Suppressor macrophage (primary cell): ENCODE measurements at places on chromosomes 1 and 21.

GRCh38 chr21:27094184-27094948 lies 127.5 kb upstream of the ADAMTS5 start:
- DNase-seq: no peak

GRCh38 chr1:47727051-47727696 lies 270.0 kb downstream of the TRABD2B start:
- no peak for DNase-seq

GRCh38 chr1:150288822-150289221 lies 4.8 kb upstream of the MRPS21 start:
- no peak for DNase-seq

- peak; percentile 18 for DNase-seq
Measured at GRCh38 chr1:229254910-229255541, 15.9 kb upstream of the RAB4A start.

DNA sequence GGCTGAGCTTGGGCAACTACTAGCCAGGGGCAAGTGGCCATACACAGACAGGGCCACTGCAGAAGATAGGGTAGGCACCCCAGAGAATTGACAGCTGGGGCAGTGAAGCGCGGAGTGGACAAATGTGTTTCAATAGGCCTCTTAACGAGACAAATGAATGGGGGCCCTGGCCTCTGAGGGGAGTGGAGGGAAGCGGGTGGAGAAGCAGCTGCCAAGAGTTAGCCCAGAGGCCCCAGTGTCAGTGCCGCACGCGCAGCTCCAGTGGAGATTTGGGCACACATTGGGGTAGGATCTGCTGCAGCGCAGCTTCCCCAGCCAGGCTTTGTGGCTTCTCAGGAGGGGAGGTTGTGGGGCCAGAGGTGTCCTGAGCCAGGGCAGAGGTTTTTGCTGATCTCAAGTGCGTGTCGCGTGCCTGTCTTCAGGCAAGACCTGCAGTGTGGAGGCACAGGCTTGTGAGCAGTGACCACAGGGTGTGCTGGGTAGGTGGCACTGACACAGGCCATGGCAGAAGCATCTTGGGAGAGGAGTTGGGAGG lies 16.9 kb downstream of the PTPRF start:
- DNase-seq: no peak

DNA sequence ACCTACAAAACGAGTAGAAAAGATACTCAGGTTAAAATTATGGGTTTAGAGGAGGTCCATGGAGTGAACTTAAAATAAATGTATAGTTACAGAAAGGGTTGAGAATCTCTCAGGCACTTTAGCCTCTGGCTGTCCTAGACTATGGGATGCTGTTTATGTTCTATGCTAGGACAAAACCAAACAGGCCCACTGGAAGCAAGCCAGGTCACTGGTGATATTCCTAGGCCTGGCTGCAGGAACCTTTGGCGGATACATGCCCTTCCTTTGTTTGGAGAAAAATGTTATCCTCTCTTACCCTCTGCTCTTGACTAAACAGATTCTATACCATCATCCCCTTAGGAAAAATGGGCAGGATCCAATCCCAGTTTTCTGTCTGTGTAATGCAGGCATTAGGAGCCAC lies 90.7 kb upstream of the DUSP10 start:
- no peak for DNase-seq

GRCh38 chr1:92945748-92946270 lies 15.5 kb downstream of the DIPK1A start:
- no peak for DNase-seq

DNA sequence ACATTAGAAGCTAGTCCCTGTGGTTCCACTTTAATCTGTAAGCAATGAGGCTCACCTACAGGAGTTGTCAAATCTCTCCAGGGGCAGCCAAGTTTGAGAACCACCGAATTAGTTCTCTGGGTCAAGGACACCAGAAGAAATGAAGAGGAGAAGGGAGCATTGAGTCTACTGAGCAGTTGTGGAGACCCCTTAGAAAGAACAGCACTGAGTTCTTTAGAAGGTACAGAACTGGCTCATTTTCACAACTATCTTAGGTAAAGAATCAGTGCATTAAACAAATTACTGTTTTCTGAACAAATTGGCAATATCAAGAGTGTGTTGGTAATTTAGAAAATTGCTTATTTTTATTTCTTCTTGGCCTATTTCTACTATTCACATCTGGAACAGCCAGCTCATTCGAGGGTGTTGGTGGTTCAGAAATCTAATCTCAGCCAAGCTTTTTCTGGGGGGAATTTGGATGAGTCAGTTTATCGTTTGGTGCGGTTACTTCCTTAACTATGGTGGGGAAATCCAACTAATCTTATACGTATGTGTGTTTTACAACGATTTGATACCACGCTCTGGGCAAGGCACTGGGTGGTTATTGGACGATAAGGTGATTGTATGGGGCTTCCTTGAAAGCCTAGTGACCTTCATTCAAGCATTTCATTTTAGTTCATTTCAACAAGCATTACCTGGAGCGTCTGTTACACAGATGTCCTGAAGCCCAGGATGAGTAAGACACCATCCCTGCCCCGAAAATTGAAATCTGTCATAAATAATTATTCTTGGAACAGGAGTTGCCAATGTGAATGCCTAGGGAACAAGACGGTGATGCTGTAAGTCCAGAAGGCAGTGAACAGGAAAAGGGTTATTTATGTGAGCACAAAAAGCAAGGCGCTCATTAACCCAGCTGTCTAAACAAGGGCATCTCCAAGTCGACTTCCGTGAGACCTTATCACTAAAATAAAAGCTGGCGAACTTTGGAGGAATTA lies 52.0 kb upstream of the TMPRSS2 start:
- DNase-seq: no peak

- no peak for DNase-seq
Measured at GRCh38 chr1:6002714-6003501, 10.7 kb upstream of the NPHP4 start.

DNA sequence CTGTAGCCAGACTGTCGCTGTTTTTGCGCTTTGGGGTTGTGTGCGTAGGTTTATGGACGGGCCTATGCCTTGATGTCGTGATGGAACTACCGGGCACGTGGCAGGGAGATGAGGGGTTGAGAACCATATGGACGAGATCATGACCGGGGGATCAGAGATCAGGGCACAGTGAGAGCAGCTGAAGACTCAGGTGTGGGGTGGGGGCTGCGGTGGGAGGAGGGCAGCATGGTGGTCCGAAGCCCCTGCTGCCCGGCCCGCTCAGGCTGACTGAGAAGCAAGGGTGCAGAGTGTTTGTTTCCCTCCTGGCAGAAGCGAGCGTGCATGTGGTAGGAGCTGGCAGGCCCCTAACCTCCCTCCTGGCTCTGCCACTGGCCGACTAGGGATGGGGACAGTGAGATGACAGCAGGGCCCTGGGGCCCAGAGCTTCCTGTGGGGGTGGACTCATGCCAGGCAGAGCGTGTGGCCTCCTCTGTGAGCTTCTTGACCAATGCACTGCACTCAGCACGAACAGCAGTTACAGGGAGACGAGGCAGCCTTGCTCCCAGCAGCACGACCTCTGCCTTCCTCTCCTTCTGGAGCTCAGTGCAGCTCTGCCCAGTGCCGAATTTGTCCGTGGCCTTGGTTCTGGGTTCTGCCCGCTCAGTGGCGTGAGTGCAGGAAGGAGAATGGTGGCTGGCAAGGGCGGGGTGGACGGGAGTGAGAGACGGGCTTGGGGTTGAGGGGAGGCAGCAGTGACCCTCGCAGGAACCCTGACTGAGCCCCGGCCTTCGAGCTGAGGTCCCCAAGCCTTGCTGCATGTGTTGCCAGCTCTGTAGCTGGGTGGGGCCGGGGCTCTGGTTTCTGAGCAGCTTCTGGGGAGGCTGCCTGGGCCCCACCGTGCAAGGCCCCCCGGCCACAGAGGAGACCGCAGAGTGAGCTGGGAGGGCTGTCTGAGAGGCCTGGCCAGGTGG lies 22.2 kb upstream of the LRRC3 start:
- DNase-seq: peak; percentile 0

- DNase-seq: peak; percentile 93
Measured at GRCh38 chr1:203133970-203134725, 6.6 kb downstream of the ADORA1 start.
